ENCODE measurements at places on chromosomes 11 and 22.

GRCh38 chr11:44597358-44598012 lies 32.0 kb downstream of the CD82 start:
- DNase-seq = no peak

DNA sequence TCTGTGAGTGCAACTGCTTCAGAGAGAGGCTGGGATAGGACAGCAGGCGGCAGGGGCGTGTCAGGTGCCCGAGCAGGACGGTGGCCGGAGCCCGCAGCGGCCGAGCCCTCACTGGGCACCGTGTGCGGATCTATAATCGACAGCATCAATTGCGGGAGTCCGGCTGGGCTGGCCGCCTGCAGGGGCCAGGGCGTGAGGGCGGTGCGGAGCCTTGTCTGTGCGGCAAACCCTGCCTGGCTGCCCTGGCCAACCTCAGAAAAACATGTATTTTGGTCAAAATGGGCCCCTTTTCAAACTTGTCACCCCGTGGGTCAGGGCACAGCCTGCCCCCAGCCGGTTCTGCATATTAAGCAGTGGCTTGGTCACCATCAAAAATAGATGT lies 91.3 kb upstream of the KCNQ1OT1 start:
- no peak for DNase-seq

- no peak for DNase-seq
Observed at GRCh38 chr11:113315811-113316210, 1.4 kb downstream of the TTC12 start.

DNA sequence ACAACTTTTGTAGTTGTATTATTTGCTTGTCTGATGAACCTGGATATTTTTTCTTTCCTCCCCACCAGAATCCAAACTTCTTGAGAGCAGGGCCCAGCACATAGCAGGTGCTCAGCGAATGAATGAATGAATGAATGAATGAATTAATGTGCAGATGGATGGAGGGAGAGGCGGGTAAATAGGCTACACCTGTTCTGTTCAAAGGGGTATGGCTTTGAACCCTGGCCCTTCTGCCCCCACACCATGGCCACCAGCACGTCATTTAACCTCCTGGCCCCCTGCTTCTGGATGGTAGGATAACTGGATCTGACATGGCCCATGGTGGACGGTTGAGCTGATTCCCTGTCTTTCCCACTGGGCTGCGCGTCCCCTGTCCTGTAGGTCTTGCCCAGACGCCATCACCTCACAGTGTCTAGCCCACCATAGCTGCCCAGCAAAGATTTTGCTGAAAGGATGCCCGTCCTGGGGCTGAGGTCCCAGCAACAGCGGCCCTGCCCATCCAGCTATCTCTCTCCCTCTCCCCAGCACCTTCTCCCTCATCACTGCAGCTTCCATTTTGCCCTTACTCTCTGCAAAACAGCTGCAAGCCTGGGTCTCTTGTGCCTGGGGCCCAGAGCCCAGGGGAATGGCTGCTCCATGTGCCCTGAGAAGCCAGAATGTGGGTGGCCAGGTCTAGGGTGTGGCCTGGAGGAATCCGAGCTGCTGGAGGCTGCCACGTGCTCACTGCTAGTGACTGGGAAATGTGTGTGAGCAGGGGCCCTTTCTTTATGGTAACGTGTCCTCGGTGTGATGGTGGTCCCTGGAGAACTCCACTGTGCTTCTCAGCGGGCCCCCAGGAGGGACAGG lies 49.3 kb upstream of the LINC01488 start:
- DNase-seq = no peak

DNA sequence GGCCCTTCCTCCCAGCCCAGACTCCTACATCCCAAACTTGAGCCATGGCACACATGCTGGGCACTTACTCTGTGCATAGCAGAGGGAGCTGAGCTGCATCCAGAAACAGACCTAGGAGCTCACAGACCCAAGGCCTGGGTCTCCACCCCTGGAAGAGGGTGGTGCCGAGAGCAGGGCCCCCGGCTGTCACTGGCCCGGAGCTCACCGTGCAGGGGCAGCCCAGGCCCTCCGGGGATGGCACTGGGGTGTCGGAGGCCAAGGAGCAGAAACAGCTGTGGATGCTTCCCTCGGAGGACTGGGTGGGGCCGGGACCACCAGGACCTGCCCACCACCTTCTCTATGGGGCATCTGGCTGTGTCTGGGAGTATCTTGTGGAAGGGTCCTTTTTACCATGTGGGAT lies 4.3 kb upstream of the APOBEC3A start:
- no peak for DNase-seq

- no peak for DNase-seq
Observed at GRCh38 chr11:11324090-11324489, 29.0 kb downstream of the CSNK2A3 start.

DNA sequence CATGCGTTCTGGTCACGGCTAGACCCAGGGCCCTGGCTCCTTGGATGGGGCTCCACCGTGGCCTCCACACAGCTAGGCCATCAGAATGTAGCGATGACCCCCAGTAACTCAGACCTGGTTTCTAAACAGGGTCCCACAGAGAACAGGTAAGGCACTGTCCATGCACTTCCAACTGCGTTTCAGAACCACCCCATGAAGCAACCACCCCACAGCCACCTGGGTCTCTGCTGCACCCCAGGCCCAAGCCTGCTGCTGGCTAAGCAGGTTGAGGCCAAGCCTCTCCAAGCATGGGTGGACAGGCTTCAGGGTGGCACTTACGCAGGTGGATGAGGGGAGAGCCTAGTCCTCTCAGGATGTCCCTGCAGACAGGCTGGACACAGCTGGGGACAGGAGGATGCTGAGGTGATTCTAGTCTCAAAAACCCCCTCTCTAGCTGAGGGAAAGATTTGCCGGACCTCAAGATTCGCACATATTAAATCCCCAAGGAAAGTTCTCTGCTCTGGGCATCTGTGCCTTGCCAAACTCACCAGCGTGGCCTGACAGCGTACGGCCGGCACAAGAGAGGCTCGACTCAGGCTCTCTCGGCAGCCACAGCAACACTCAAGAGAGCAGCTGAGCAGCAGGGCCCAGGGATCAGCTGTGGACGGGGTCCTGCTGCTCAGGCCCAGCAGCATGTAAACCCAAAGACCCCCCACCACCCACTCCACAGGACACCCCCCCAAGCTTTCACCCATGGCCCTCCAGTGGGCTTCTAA lies 141.6 kb downstream of the CRYBB2 start:
- DNase-seq = no peak

- no peak for DNase-seq
Observed at GRCh38 chr22:43891360-43892182, at the start of gene PNPLA5. Gene PNPLA5 (minus strand): TSS chr22:43892013. CDS start chr22:43891880, 133 bp downstream.

DNA sequence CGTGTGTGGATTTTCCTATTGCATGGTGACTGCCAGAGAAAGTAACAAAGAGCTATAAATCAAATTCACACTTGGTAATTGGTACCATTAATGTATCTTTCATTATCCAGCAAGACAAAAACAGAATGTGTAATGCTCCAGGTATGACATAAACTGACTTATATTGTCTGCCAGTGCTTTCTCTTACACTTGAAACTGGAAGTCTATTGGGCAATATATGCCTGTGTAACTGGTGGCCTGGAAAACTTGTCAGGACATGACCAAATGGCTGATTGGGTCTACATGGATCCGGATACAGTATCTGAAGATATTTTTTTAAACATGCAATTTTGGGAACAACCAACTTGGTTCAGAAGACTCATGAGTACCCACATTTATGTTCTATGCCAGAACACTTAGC lies 174.6 kb upstream of the ARHGAP42 start:
- DNase-seq = no peak

DNA sequence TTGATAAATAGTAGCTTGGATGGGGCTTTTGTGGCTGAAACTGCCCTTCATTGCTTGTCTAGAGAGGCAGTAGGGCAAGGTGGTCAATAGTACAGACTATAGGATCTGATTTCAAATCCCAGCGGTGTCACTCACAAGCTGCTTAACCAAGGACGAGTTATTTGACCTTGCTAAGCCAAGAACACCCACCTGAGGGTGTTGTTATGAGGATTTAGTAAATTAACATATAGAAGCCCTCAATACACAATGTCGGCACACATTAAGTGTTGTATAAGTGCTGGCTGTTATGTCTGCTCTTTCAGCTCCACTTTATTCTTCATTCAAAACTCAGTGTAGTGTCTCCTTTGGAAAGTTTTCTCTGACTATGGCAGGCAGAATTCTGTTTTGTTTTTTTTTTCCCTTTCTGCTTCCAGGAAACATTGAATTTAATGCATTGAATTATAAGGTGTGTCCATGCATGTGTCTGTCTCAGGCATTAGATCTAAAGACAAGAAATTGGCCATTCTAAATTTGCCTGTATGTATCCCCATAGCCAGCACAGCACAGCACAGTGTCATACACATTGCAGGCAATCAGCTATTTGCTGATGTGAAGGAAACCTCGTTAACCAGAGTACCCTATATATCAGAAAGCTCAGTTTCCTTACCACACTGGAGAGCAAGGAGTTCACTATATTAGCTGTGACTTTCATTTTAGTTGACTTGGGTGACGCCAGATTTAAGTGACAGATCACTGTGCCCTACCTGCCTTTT lies 212.1 kb downstream of the NELL1 start:
- DNase-seq = no peak

- DNase-seq = no peak
Observed at GRCh38 chr11:47946682-47947559, 33.4 kb upstream of the PTPRJ start.

All from stimulated activated CD8-positive, alpha-beta memory T cell treated with anti-CD3 and anti-CD28 coated beads, Interleukin-15, amount 100 ng/mL, for 1 hour (primary cell).